ENCODE measurements at places on chromosomes 7 and 10.

- DNase-seq, result no peak
Measured at GRCh38 chr7:80393786-80394185, 118.1 kb downstream of the GNAT3 start.

GRCh38 chr10:89302625-89303024 is 779 bp downstream of the IFIT2 start:
- DNase-seq, result no peak

DNA sequence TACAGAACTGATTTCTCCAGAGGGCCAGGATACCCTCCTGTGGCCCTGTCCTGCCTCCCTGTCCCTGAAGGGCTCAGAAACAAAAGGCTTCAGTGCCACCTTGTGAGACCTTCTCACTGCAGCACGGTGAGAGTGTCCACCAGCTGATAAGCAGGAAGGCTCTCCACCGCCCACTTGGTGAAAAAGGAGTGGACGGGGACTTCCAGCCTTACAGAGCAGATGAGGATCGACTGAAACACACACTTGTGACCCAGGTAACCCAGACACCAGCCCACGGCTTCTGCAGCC is 330.1 kb downstream of the GRID1 start:
- no peak for DNase-seq

DNA sequence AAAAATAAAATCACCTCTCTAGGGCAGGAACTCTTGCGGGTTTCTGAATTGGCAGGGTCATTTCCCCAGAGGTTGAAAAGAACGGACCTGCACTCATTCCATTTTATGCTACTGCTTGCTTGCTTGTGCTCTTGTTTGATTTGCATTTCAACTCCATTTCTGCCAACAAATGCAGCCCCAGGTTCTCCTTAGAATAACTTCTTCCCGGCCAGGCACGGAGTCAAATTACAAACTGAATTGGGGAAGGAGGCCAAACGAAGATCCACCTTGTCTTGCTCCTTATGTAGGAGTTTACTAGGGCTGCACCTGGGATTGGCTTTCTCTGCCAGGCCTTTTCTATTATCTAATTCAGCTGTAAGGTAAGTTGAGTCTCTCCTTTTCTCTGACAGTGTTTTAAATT is 79.6 kb downstream of the HGF start:
- no peak for DNase-seq

DNA sequence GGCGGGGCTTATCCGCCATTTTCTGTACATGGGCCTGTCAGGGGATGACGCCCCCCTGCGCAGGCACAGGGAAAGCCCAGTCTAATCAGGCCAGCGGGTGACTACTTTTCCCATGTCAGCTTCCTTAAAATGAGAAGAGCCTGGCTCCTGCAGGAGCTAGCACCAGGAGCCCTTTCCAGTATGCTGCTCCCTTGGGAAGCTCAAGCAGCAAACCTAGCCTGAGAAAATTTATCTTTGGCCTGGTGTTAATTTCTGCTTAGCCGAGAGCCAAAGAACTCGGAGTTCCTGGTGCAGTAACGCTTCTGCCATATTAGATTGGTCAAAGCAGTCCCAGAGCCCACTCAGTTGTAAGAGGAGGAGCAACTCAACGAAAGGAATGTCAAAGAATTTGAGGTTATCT is 239.0 kb upstream of the PHYHIPL start:
- no peak for DNase-seq

DNA sequence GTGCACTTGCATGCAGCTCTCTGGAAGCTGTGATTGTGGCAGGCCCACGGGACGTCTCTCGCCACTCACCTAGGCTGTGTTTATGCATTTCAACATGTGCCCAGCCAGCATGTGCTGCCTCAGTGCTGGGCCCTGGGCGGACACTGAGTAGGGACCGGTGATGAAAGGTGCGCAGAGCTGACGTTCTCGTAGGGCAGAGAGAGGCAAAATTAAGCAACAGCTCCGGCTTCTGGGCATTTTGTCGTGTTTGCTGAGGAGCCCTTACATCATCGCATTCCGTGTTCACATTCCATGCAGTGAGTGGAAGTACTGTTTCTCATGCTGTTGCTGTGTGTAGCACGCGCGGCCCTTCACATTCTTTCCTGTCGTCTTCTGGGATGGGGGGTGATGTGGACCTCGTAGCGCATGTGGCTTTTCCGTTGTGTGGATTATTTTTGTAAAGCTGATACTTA is 50.5 kb downstream of the PRF1 start:
- no peak for DNase-seq

- no peak for DNase-seq
Measured at GRCh38 chr10:88582411-88582805, 710 bp downstream of the RNLS start.

- DNase-seq, result no peak
Measured at GRCh38 chr10:66349726-66350125, 576.1 kb upstream of the LRRTM3 start.
